ENCODE measurements at places on chromosomes 5 and 9. TPM values are rescaled to one million over a fixed set of nuclear protein-coding genes. Genes with fewer than 3 reads are reported as not detected.

Gene RETREG1
- total RNA-seq, result 37.7 TPM

Gene MELK
- 26.5 TPM for total RNA-seq

Gene TYRP1
- total RNA-seq, result 0.19 TPM

Gene SPATA6L
- 0.47 TPM for total RNA-seq

Gene LTC4S
- total RNA-seq, result 2.7 TPM

Gene IL9
- total RNA-seq, result 0.52 TPM

Gene FGD3
- total RNA-seq, result 35.7 TPM

Gene IGIP
- 1.5 TPM for total RNA-seq

Gene FOXD4L4
- total RNA-seq, result 0.09 TPM

Gene MEGF10
- 1.1 TPM for total RNA-seq

DNA sequence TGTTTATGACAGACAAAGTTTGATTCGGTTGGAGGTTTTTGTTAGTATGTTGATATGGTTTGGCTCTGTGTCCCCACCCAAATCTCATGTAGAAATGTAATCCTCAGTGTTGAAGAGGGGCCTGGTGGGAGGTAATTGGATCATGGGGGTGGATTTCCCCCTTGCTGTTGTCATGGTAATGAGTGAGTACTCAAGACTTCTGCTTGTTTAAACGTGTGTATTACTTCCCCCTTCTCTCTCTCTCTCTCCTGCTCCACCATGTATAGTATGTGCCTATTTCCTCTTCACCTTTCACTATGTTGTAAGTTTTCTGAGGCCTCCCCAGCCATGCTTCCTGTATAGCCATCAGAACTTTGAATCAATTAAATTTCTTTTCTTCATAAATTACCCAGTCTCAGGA is 415.1 kb downstream of the HCN1 start:
- no peaks in the 10 kb centered on the region for H3K4me1 ChIP-seq
- no peaks in the 10 kb centered on the region for H3K36me3 ChIP-seq
- no peak overlapping the region for H3K27ac ChIP-seq
- DNase-seq, result no peak

DNA sequence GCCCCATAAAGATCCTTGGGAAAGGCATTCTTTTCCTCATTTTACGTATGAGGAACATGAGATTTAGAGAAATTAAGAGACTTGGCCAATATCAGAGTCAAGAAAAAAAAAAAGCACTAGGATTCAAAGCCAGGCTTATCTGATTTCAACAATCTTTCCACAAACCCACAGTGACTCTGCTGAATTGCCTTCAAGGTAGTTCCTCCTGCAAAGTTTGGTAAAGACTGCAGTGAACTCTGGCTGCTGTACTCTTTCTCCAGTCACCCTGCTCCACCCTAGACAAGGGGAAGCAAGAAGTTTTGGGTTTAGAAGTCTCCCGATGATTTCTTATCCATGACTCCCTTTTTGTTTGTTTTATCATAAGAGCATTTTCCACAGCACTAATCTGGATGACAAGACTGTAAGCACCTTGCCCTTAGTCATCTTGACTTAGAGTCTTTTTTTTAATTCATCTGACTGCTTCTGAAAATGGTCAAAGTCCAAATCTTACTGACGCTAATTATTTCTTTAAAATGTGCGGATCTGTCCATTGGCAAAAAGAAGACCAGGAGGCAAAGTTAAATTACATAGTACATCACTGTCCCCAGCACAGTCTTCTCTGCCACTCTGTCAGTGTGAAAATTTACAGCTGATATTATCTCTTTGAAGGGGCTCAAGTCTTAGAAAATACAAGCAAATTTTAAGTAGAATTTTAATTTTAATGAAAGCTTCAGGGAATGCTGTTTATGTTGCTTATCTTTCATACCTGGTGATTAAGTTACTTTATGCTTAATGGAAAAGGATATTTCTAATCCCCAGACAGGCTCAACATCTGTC is 180.1 kb downstream of the TTLL11 start:
- no peak for DNase-seq
- no peaks in the 10 kb centered on the region for H3K36me3 ChIP-seq
- no peaks in the 10 kb centered on the region for H3K4me1 ChIP-seq
- no peak overlapping the region for H3K4me3 ChIP-seq
- H3K27me3 ChIP-seq, result no peaks in the 10 kb centered on the region

GRCh38 chr5:30581198-30581935 is 612.1 kb upstream of the CDH6 start:
- no peaks in the 10 kb centered on the region for H3K36me3 ChIP-seq
- H3K27me3 ChIP-seq, result no peaks in the 10 kb centered on the region
- no peak overlapping the region for H3K4me3 ChIP-seq
- H3K4me1 ChIP-seq, result no peaks in the 10 kb centered on the region

GRCh38 chr5:156640691-156641241 is 209.3 kb upstream of the PPP1R2B start:
- no peaks in the 10 kb centered on the region for H3K4me1 ChIP-seq
- no peak for DNase-seq
- no peaks in the 10 kb centered on the region for H3K27me3 ChIP-seq
- no peaks in the 10 kb centered on the region for H3K36me3 ChIP-seq
- no peak overlapping the region for H3K4me3 ChIP-seq
- H3K27ac ChIP-seq, result no peak overlapping the region

DNA sequence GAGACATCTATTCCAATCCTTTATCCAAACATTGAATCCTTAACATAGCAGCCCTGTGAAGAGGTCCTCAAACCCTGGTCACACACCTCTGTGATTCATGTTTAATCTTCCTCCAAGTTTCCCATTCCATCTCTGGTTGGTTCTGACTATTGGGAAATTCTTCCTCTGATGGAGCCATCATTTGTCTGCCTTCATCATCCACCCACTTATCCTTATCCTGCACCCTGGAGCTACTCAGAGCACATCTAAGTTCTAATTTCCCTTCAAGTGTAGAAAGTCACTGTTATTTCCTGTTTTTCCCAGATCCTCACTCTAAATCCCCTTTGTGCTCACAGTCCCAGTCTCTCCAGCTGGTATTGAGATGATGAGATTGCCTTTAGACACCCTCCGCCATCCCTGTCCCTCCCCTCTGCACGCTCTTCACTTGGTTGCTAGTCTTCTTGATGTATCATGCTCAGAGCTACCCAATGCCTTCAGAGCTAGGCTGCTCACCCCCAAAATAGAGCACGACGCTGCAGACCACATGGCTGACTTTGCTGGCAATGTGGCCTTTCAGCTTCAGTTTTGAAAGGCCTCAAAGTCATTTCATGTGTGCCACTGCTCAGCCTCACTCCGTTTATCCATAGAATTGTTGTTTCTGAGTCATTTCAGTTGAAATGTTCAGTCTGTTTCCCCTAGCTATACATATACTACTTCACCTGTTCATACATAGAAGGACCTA is 154.3 kb downstream of the PALM2AKAP2 start:
- H3K27me3 ChIP-seq, result no peaks in the 10 kb centered on the region
- H3K36me3 ChIP-seq, result no peaks in the 10 kb centered on the region
- no peak overlapping the region for H3K27ac ChIP-seq

GRCh38 chr9:112753725-112754124 is 3.2 kb downstream of the SNX30 start:
- no peak for DNase-seq
- no peak overlapping the region for H3K27ac ChIP-seq
- no peaks in the 10 kb centered on the region for H3K27me3 ChIP-seq
- H3K36me3 ChIP-seq, result no peaks in the 10 kb centered on the region

- no peaks in the 10 kb centered on the region for H3K27me3 ChIP-seq
- no peak for DNase-seq
- no peaks in the 10 kb centered on the region for H3K4me1 ChIP-seq
- no peak overlapping the region for H3K27ac ChIP-seq
- no peaks in the 10 kb centered on the region for H3K36me3 ChIP-seq
- no peak overlapping the region for H3K4me3 ChIP-seq
Observed at GRCh38 chr5:82563745-82564144, 285.6 kb upstream of the RPS23 start.

DNA sequence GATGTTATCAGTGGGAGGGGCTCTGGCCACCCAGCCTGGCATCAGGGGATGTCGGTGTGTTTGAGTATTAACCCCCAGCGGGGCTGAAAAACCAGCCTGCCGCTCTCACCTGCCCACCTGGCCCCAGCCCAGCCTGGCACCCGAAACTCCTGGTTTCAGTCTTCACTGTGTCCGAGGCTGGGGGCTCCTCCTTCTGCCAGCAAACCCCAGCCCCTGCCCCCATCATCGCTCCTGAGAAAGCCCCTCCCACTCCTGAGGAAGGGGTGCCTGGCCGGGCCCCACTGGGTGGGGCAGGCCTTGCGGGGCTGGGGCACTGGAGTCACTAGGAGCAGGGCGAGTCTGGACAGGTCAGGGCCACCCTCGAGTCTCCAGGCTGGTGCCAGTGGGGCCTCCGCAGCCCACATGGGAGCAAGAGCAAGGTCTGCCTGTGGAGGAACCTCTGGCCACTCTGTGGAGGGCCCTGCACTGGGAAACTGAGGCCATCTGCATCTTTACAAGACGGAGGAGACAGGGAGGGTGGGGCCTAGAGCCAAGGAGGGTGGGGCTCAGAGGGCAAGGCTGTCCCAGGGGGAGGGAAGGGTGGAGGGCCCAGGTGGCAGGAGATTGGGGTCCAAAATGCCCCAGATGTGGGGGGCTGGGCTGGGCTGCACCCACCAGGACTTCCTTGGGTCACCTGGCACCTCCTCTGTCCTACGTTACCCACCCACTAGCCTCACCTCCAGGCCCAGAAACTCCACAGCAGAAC is 51.5 kb upstream of the NOTCH1 start:
- H3K27ac ChIP-seq, result no peak overlapping the region
- H3K4me3 ChIP-seq, result no peak overlapping the region
- H3K4me1 ChIP-seq, result peaks cover 21% of the 10 kb centered on the region
- no peak for DNase-seq
- no peaks in the 10 kb centered on the region for H3K27me3 ChIP-seq

DNA sequence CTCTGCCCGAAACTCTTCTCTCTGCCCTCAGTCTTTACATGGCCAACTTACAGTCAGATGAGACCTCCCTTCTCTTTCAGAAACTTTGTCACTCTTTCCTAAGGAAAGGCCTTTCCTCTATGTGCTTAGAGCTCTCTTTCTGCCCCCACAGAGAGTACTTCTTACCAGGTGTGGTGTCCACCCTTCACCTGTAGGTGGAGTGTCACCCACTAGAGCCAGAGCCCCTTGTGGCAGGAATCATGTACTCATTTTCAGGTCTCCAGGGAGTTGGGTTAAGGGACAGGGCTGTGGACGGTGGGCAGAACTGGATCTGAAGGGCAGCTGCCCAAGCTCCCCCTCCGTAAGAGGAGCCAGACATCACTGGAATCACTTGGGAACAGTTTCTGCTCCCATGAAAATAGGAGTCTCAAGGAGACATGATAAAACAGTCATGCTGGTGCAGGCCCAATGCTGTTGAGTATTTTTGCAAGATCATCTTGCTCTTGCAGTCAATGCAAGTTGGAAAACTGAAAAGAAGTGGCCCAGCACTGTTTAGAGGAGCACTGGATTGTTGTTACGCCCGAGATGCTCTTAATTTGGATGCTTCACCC is 436.7 kb downstream of the ZSWIM6 start:
- no peaks in the 10 kb centered on the region for H3K36me3 ChIP-seq
- no peaks in the 10 kb centered on the region for H3K27me3 ChIP-seq
- H3K4me1 ChIP-seq, result no peaks in the 10 kb centered on the region
- no peak overlapping the region for H3K4me3 ChIP-seq
- no peak overlapping the region for H3K27ac ChIP-seq

DNA sequence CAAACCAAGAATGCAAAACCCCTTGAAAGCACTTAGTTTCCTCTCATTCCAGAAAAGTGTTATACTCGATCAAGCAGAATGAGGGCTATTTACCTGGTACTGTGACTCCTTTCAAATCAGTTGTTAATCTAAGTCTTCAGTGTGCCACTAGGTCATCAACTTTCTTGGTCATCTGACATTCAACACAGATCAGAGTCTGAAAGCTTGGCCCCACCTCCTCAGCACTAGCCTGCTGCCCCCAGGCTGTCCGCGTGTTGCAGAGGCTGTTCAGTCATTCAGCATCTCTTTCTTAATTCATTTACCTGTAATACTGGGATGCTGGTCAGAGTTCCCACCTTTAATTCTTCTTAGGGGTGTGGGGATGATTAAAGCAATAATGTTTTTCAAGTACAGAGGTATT is 28.5 kb downstream of the ENC1 start:
- no peaks in the 10 kb centered on the region for H3K27me3 ChIP-seq
- DNase-seq, result no peak
- H3K27ac ChIP-seq, result no peak overlapping the region
- H3K4me1 ChIP-seq, result no peaks in the 10 kb centered on the region
- H3K4me3 ChIP-seq, result no peak overlapping the region
- no peaks in the 10 kb centered on the region for H3K36me3 ChIP-seq

DNA sequence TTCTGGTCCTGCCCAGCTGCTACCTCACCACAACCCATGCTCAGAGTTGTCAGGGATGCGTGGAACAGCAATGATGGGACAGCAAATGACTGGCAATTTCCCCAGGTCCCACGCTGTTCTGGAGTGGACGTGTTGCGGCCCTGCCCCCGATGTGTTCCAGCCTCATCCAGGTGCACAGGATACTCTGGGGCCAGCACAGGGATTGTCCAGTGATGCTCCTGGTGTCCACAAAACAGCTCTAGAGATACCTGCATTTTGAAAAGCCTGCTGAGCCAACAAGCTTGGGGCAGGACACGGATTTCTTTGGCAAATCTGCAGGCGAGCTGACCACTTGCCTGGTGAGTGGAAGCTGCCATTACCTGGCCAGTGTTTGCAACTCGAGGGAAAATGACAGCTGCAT is 88.7 kb downstream of the ANKRD33B start:
- DNase-seq, result no peak
- no peaks in the 10 kb centered on the region for H3K27me3 ChIP-seq
- H3K36me3 ChIP-seq, result no peaks in the 10 kb centered on the region
- no peak overlapping the region for H3K27ac ChIP-seq
- peaks cover 9% of the 10 kb centered on the region for H3K4me1 ChIP-seq

- H3K27ac ChIP-seq, result no peak overlapping the region
- DNase-seq, result no peak
- H3K36me3 ChIP-seq, result peaks cover 5% of the 10 kb centered on the region
- no peak overlapping the region for H3K4me3 ChIP-seq
- H3K27me3 ChIP-seq, result no peaks in the 10 kb centered on the region
Observed at GRCh38 chr5:88262116-88262515, 6.5 kb downstream of the TMEM161B start.

GRCh38 chr5:68730220-68730978 is 363.4 kb upstream of the SLC30A5 start:
- no peak for DNase-seq
- H3K4me3 ChIP-seq, result no peak overlapping the region
- no peaks in the 10 kb centered on the region for H3K36me3 ChIP-seq
- H3K4me1 ChIP-seq, result no peaks in the 10 kb centered on the region
- no peak overlapping the region for H3K27ac ChIP-seq

DNA sequence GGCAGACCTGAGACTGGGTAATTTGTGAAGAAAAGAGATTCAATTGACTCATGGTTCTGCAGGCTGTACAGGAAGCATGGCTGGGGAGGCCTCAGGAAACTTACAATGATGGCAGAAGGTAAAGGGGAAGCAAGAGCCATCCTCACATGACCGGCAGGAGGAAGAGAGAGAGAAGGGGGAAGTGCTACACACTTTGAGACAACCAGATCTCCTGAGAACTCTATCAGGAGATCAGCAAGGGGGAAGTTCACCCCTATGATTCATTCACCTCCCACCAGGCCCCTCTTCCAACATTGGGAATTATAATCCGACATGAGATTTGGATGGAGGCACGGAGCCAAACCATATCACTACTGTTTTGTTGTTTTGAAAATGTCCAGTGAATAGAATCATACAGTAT is 110.2 kb downstream of the DAPK1 start:
- H3K27me3 ChIP-seq, result no peaks in the 10 kb centered on the region
- H3K4me3 ChIP-seq, result no peak overlapping the region
- H3K36me3 ChIP-seq, result peaks cover 24% of the 10 kb centered on the region
- peaks cover 80% of the 10 kb centered on the region for H3K4me1 ChIP-seq

GRCh38 chr5:107474716-107475489 is 195.8 kb downstream of the EFNA5 start:
- no peaks in the 10 kb centered on the region for H3K4me1 ChIP-seq
- no peak for DNase-seq
- H3K27ac ChIP-seq, result no peak overlapping the region
- H3K36me3 ChIP-seq, result no peaks in the 10 kb centered on the region
- H3K4me3 ChIP-seq, result no peak overlapping the region
- H3K27me3 ChIP-seq, result no peaks in the 10 kb centered on the region
